NCI-H510A (cell line): ENCODE measurements at places on chromosomes 13 and 19.
A peak's percentile ranks its signal among the peaks of the same experiment; 100 is the strongest.

- DNase-seq: no peak
Measured at GRCh38 chr19:2188708-2189385, 25.1 kb downstream of the DOT1L start.

- DNase-seq: no peak
Measured at GRCh38 chr13:79810018-79810417, 329.1 kb downstream of the NDFIP2 start.

DNA sequence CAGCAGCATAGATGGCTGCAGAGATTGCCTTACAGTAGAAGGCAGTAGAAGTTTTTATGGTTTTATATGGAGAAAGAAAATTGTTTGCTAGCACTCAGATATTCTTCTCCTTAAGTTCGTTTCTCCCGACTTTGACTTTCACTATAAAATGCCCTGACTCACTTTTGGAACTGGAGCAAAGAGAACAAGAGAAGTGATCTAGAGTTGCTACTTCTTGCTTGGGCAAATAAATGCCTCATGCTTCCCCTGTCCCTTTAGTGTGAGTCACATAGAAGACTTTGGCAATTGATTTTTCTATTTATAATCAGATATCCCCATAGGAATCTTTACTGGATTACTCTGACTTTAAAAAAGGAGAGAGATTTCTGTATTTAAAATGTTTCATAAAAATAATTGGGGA lies 46.9 kb downstream of the ITGBL1 start:
- DNase-seq: no peak

GRCh38 chr13:50543141-50543540 lies 300.4 kb downstream of the DLEU7 start:
- no peak for DNase-seq

DNA sequence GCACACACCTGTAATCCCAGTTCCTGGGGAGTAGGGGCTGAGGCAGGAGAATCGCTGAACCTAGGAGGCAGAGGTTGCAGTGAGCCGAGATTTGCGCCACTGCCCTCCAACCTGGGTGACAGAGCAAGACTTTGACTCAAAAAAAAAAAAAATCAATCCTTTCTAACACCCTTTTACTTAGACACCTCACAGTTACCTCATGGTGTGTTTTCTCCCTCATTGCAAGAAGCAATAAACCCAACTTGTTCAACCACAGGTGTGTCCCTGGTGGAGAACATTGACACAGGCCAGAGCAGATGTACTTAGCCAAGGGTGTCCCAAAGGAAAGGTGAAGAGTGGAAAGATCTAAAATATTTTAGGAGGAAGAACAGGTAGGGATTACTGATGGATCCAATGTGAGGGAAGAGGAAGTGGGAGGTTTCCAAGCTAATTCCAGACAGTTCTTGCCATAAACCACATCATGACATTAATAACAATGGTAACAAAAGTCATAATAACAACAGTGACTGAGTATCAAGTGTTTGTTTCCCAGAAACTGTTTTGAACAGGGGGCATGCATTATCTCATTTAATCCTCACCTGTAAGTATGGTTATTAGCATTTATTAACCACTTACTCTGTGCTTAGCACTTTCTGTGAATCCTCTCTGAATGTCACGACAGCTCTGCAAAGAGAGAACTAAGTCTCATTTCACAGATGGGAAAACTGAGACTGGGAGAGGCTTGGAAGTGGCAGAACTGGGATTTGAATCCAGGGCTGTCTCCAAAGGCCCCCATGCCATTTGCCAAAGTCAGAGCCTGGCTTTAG lies 3.1 kb upstream of the LYPD3 start:
- no peak for DNase-seq

- DNase-seq: no peak
Measured at GRCh38 chr13:29523199-29523961, 72.1 kb downstream of the SLC7A1 start.

DNA sequence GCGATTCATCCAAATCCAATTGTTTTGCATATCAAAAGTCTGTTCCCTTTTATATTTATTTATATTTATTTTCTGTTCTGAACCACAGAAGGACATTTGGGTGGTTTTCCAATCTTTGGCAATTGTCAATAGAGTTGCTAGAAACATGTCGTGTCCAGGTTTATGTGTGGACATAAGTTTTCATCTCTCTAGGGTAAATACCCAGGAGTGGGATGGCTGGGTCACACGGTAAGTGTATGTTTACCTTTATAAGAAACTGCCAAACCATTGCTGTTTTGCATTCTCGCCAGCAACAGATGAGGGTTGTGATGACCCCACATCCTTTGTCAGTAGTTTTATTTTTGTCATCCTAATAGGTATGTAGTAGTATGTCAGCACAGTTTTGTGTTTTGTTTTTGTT lies 12.5 kb downstream of the AP1M1 start:
- no peak for DNase-seq

DNA sequence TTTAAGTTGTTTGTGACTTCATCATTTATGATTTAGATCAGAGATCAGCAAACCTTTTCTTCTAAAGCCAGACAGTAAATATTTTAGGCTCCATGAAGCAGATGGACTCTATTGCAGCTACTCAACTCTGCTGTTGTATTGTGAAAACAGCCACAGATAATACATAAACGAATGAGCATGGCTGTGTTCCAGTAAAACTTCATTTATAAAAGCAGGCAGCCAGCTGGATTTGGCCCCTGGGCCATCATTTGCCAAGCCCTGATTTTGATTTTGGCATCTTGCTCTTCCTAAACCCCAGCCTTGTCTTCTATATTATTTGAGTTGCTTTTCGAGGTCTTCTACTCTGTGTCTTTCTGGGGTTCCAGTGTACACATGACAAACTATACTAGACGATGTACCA lies 41.3 kb downstream of the RNASEH2B start:
- DNase-seq: no peak

GRCh38 chr13:83215627-83216026 lies 666.6 kb downstream of the SLITRK1 start:
- no peak for DNase-seq

- no peak for DNase-seq
Measured at GRCh38 chr13:94153586-94153985, 325.9 kb downstream of the DCT start.

- no peak for DNase-seq
Measured at GRCh38 chr19:27750391-27751043, 1462.4 kb downstream of the UQCRFS1 start.

DNA sequence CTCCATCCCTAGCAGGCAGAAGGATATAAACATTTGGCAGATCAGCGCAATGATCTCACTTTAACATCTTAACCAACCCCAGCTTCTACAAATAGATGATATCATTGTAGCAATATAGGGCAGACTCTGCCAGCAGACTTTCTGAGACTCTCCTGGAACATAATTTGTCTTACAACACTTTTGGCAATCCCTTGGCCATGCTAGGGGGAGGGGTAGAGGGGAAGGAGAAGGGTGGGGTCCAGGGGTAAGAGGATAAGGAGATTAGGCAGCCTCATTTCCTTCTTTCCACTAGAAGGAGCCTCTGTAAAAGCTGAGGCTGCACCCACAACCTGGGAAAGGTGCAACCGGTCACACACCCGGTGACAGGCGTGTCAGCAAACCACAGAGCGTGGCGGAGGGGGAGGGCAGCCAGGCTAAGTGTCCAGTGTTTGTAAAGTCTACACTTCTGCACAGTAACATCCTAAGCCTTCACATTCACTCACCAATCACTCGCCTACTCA lies 8.7 kb upstream of the UBAC2 start:
- peak; percentile 33 for DNase-seq

DNA sequence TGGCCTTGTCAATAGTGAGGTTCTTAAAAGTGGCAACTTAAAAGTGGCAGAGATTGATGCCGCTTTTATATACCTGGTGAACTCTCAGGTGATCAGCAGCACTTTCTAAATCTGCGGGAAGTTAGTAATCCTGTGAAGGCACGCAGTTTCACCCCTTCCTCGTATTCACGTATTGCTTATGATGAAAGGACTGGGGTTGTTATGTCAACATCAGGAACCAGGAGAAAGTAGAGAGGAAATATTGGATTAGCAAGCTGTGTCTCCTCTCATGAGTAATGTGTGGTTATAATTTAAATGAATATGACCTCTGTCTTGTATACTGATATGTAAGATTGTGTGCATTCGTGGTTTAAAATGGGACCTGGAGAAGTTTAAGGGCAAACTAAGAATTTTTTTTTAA lies 544.6 kb downstream of the SLITRK6 start:
- DNase-seq: no peak

GRCh38 chr13:109180905-109181425 lies 551.6 kb downstream of the MYO16 start:
- no peak for DNase-seq

- no peak for DNase-seq
Measured at GRCh38 chr13:87280139-87280538, 391.0 kb upstream of the SLITRK5 start.

- no peak for DNase-seq
Measured at GRCh38 chr13:20475927-20476691, 49.5 kb downstream of the CRYL1 start.

GRCh38 chr13:90713441-90714133 lies 633.9 kb upstream of the MIR17HG start:
- no peak for DNase-seq

- DNase-seq: no peak
Measured at GRCh38 chr19:48999481-49000325, 6.0 kb downstream of the RUVBL2 start.

- DNase-seq: no peak
Measured at GRCh38 chr19:55621205-55621672, 3.1 kb downstream of the ZNF784 start.

- DNase-seq: no peak
Measured at GRCh38 chr19:18202778-18203407, 949 bp downstream of the RAB3A start.

DNA sequence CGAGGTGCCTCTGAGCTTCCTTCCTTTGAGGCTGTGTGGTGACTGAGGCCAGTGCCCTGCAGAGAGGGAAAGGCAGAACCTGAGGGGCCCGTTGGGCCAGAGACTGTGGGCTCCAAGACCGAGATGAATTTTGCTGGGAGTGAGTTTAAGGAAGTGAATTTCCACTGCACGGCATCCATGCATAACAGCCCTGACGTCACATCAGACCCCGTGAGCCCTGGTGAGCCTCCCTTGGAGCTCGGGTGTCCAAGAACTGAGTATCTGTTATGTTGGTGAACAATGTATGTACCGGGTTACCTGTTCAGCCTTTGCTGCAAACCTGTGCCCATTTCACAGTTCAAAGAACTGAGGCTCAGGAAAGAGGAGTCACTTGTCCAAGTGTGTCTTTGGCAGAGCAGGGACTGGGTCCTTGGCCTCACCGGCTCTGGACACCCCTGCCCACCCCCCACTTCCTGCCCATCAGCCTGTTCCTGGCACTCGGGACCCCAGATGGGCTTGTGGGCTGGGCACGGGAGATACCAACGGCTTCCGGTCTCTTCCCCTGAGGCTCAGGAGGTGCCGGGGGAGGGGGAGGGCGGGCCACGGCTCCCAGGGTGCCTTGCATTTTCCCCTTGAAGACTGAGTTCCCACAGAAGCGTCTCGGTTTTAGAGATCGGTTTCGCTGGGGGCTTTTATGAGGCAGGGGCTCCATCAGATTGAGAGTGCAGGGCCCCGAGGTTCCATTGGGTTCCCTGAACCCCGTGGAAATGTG lies 33.7 kb downstream of the NFILZ start:
- no peak for DNase-seq

GRCh38 chr19:55209693-55210472 lies 582 bp upstream of the PTPRH start:
- DNase-seq: no peak

- DNase-seq: no peak
Measured at GRCh38 chr19:18393836-18394235, 3.6 kb downstream of the LRRC25 start.

DNA sequence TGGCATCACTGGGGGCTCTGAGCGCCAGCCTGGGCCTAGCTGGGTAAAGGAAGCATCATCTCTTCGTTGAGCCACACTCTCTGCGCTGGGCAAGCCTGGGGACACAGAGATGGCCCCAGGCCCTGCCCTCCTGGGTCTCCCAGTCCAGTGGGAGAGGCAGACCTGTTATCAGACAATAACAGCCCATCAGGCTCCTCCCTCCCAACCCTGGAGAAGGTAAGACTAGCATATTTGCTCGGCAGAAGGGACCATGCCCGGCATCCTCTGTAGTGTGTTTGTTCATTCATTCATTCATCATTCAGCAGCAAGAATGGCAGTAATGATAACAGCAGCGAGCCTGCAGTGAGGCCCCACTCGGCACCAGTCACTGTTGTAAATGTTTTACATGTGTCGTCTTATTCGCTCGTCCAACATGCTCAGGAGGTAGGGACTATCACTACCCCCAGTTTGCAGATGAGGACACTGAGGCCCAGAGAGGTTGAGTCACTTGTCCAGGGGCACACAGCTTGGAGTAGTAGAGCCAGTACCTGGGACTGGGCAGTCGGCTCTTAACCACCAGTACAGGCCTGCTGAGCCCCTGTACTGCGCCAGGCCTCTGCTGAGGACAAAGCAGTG lies 33.2 kb downstream of the PAK4 start:
- DNase-seq: no peak

GRCh38 chr19:41265395-41266153 lies 1.4 kb downstream of the HNRNPUL1 start:
- no peak for DNase-seq

GRCh38 chr19:17078036-17078919 lies 2.7 kb downstream of the MYO9B start:
- no peak for DNase-seq

DNA sequence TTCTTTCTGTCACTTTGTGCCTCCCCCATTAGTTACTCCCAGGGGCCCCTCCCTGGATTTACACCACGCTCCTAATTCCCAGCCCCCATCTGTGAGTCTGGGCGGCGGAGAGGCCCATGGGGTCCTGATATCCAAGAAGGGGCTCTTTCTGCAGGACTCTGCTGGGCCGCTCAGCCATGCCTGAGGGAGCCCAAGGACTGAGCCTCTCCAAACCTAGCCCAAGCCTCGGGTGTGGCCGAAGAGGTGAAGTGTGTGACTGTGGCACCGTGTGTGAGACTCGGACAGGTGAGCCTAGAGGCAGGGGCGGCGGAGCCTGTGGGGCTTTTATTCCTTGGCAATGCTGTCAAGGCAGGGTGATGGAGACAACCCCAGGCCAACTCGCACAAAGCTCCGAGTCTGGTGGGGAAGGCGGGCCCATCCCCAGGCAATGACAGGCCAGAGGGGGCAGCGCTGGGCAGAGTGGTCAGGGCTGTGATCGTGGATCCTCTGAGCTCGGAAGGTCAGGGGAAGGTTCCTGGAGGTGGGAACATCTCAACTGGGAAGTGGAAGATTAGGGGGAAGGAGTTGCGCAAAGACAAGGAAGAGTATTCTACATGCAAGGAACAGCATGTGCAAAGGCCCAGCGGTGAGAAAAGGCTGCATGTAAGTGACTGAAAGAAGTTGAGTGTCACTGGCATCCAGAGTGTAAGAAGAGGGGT lies 1.6 kb downstream of the PLEKHG2 start:
- DNase-seq: no peak

DNA sequence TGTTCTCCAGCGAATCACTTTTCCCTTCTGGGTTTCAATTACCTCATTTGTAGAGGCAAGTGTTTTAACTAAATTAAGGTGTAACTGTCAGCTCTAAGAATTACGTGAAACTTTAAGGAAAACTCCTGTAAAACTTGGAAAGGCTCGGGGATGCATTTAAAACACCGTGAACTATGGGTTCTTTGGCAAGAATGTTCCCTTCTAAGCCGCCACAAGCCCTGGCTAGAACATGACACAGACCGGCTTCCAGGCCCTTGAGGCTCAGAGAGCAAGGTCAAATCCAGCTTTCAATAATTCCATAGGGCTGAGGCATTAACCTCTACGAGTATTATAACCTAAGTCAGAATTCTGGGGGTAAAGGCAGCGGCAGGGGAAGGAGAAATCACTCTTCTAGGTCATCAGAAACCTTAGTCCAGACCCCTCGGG lies 685 bp downstream of the VWA8 start:
- DNase-seq: no peak
